Astrocyte (in vitro differentiated cells and primary cell): ENCODE measurements at places on chromosomes 4 and X. TPM values are rescaled to one million over a fixed set of nuclear protein-coding genes. Genes with fewer than 3 reads are reported as not detected.

The SPOCK3 gene
- 0.36 and 0.59 TPM in 2 replicates for total RNA-seq

The DDIT4L gene
- 0.14 and 1.5 TPM in 2 replicates for total RNA-seq

The TLR1 gene
- 0.54 and 0.70 TPM in 2 replicates for total RNA-seq

The NR0B1 gene
- 0.25 TPM in 1 of 2 replicates, not detected in the other for total RNA-seq

GRCh38 chrX:13309631-13310030, 10.2 kb downstream of the ATXN3L start:
- peak; percentile 20 for DNase-seq

- DNase-seq = no peak
These were observed 143.7 kb upstream of the ANK2 start for GRCh38 chr4:112905728-112906127.

GRCh38 chrX:11273544-11273943, 19.7 kb upstream of the AMELX start:
- peak; percentile 57 for DNase-seq

DNA sequence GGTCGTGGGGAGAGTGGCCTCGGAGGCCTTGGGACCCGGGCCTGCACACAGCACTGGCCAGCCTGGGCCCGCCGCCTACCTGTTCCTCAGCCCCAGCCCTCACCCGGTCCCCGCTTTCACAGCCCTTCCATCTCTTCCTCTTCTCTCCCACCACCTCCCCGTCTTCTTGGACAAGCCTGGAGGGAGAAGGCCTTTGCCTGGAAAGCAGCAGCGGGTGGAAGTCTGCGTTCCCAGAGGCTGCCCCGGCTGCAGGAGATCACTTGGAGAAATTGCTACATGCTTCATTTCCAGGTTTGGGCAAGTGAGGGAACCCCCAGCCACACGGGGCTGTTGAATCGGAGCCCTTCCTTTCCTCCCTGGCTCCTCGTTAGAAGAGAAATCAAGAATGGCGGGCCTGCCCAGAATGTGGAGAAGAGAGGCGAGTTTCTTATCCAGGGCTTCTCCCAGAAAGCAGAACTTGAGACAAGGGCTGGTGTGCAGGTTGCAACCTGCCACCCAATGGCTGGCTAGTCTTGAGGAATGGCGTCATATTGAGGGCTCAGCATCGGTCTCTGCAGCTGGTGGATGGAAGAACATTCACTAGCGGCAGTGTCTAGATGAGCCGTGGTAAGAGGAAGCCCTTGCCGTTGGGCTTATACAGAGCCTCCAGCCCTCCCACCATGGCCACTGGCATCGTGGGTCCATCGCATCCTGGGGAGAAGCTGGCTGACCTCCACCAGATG, 1.2 kb upstream of the PDZD4 start:
- DNase-seq = no peak

GRCh38 chr4:21835712-21836111, 112.9 kb downstream of the KCNIP4 start:
- no peak for DNase-seq

GRCh38 chrX:13522811-13523210, 46.6 kb upstream of the EGFL6 start:
- DNase-seq = no peak
